Keratinocyte (primary cell): ENCODE measurements at places on chromosomes 12 and 14.

- DNase-seq: peak; percentile 80
Observed at GRCh38 chr12:117986705-117987469, 18.1 kb upstream of the KSR2 start.

GRCh38 chr12:67534681-67535080 lies 113.9 kb upstream of the DYRK2 start:
- peak; percentile 23 for DNase-seq

GRCh38 chr12:102816816-102817434 lies 100.1 kb downstream of the PAH start:
- no peak for DNase-seq

DNA sequence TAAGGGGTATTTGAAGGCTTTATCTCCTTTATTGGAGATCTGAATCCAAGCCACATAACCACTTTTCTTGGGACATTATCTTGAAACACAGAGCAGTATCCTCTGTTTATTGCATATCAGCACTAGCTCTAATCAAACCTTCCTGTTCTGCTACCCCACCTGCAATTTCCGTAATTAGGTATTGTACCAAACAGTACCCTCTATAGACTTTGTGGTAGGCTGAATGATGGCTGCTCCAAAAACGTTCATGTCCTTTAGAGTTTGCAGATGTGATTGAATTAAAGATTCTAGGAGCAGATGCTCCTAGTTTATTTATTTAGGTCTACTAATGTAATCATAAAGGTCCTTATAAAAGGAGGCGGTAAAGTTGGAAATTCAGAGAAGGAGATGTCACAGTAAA lies 573.0 kb upstream of the ATXN7L3B start:
- no peak for DNase-seq

DNA sequence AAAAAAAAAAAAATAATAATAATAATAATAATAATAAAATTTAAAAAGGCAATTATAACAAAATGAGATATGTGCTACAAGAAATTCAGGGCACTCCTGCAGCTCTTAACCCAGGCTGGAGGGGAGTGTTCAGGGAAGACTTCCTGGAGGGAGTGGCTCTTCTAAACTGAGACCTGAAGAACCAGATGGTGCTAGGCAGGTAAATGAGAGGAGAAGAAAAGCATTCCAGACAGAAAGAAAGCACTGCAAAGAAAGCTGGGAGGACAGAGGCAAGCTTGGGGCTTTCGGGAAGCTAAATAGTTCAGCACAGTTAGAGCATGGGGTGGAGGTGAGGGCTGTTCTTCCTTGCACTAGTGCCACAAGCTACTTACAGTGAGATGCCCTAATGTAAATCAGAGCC lies 9.9 kb upstream of the SRSF9 start:
- no peak for DNase-seq

DNA sequence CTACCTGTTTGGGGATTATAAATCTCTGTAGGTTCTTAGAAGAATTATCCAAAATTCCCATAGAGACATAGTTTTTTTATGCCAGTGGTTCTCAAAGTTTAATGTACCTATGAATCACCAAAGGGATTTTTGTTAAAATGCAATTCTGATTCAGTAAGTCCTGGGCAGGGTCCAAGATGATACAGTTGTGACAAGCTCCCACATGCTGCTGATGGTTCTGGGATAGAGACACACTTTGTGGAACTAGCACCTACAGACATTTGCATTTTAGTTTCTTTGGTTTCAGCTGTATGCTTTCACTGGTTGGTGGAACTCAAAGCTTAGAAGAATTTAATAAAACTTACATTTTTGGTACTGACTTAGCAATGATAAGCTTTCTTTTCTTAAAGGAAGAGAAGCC lies 80.4 kb downstream of the PTCSC3 start:
- DNase-seq: peak; percentile 36

GRCh38 chr12:59499774-59500173 lies 96.1 kb upstream of the SLC16A7 start:
- DNase-seq: no peak

DNA sequence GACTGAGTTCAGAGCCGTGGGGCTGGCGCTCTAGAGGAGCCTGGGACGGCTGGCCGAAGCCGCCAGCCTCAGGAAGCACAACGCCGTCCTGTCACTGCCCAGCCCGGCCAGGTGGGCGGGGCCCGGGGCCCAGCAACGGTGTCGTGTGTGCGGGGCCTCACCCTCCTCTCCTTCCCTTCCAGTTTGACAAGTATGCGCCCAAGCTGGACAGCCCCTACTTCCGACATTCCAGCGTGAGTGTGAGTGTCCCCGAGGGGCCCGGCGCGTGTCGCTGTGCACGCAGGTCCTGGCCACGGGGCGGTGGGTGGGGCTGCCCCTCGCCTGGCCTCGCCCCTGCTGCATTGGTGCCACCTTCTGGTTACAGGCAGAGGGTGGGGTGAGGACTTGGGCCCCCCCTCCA lies 38.3 kb downstream of the LRCOL1 start:
- DNase-seq: peak; percentile 15

DNA sequence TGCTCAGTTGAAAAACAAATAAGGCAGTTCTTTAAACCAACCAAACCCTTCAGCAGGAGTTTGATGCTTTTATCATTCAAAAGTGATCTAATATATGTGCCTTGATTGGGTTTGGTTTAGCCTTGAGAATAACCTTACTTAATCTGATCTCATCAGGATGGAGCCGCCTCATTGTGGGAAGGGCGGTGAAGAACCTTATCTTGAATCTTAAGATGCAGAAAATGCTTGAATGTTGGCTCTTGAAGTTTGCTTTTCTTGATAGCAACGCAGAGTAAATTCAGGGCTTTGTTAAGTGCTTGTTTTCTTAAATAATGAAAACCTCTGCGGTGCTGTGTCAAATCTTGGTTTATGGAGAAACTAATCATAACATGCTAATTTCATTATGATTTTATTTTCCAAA lies 138.2 kb downstream of the MON2 start:
- no peak for DNase-seq

DNA sequence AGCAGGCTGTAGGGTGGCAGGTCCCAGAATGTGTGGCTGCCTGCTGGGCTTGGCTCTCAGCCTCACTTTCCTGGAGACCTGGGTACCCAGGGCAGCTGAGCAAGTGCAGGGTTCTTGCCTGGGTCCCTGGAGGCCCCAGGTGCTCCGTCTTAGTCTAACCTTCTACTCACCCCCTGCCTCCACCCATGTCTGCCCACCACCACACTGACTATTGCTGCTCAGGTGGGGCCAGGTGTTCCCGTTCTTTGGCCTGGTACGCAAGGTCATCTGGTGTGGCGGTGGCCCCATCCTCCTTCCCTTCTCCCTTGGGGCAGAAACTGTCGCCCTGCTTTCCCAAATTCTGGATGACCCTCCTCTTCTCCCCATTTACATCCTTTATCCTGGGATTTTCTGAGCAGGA lies 319.9 kb downstream of the TMEM121 start:
- no peak for DNase-seq

DNA sequence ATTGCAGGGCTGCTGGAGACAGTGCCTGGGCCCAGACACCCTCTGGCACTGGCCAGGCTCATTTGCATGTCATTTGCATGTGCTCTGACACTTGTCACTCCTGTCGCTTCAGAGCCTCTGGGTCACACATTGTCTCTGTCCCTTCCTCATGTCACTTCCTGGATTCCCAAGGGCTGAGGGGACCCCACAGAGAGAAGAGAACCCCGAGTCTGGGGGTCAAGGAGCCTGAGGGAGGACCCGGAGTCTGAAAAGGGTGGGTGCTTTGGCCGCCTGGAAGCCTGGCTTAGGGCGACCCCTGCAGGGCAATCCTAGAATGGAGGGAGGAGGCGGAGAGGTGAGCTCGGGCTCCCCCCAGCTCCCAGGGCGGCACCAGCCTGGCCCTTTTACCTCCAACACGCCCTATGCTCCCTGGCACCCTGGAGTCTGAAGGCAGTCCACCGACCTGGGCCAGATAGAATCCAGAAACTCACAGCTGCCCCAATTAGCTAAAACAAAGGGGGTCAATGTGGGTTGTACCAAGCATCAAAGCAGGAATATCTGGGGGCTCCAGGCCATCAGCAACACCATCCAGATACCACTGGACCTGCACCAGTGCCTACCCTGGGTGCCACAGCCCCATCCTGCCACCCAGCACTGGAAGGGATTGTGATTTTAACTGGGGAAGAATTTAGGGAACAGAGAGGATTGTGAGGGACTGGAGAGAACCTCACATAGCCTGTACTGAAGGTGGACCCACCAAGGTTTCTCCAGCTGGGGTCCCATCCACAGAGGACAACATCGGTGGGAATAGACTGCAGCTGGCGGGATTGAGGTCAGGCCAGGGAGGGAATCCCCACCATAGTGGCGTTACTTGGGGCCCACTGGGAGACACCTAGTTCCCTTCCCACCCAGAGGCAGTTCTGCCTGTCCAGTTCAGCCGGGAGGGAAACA lies 21.8 kb upstream of the KRT78 start:
- DNase-seq: no peak

- no peak for DNase-seq
Observed at GRCh38 chr12:34163443-34163842, 141.1 kb downstream of the ALG10 start.

DNA sequence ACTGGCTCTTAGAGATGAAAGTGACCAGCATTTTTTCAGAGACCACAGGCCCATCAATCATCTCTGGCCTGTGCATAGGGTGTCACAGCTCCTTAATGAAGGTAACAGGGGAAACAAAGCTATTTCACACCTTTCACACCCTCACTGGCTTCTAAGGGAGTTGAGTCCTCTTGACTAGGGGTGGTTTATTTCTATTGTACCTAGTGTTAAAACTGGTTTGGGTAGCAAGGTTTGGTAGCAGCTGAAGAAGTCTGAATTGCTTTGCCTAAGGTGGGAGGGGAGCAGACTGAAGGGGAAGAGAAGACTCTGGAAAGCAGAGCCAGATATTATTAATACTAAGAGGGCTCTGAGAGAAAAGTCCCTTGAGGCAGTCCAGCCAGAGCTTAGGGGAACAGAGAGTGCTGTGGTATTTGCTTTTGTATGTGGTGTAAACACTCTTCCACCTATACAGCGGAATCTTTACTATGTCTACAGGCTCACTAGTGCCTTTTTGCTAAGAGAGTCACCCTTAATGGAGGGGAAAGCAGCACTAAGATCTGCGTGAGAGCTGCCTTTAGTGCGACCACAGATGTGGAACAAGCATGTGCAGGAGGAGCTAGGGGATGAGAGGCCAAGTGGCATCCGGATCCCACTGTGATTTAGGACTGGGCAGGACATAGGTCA lies 95.8 kb downstream of the STXBP6 start:
- DNase-seq: no peak
